ENCODE measurements at places on chromosomes 7 and 10.

- no peaks in the 10 kb centered on the region for H3K36me3 ChIP-seq
- H3K27me3 ChIP-seq = peaks cover 16% of the 10 kb centered on the region
- H3K4me3 ChIP-seq = no peak overlapping the region
- H3K4me1 ChIP-seq = no peaks in the 10 kb centered on the region
- no peak for DNase-seq
These were observed 148.4 kb downstream of the TPST1 start for GRCh38 chr7:66353547-66353946.

DNA sequence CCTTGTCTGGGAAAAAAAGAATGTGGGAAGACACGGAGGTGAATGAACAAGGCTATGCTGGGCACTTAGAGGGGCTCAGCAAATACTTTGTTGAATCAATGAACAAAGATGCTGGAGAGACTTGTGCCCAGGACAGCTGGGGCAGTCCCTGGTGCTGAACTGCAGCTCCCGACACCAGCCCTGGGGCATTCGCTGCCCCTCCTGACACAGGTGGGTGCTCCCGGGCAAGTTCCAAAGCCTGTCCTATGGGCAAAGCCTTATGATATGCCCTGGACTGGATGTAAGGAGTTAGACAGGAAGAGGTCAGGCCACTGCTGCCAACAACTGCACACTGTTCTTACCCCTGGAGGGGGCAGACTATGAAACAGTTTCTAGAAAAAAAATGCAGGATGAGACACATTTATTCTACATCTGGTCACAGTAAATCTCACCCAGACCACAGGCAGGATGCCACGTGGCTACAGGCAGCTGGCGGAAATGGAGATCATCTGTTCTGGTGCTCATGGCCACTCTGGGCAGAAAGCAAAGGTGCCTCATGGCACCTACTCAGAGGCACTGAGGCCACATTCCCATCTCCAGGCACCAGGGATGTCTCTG lies 21.9 kb upstream of the FRAT2 start:
- no peak overlapping the region for H3K27ac ChIP-seq
- no peaks in the 10 kb centered on the region for H3K27me3 ChIP-seq
- H3K4me1 ChIP-seq = no peaks in the 10 kb centered on the region
- H3K4me3 ChIP-seq = no peak overlapping the region
- DNase-seq = peak; percentile 27

DNA sequence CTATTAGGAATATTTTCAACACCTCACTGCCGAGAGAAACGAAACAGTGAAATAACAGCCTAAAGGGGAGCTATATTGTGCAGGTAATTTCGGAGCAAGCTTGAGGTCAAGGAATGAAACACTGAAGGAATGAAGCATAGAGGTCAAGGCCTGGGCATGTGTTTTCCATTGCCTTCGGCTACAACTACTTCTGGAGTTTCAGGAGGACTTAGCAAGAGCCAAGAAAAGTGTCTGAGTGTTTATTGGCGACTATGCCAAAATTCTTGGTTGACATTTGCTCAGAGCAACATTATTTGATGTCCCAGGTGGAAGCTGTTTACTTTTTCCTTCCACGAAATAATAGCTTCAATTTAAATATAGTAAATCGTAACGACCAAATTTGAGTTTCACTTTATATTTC lies 89.6 kb upstream of the IFRD1 start:
- H3K4me3 ChIP-seq = no peak overlapping the region
- DNase-seq = no peak
- no peaks in the 10 kb centered on the region for H3K36me3 ChIP-seq
- no peak overlapping the region for H3K27ac ChIP-seq
- H3K4me1 ChIP-seq = no peaks in the 10 kb centered on the region

DNA sequence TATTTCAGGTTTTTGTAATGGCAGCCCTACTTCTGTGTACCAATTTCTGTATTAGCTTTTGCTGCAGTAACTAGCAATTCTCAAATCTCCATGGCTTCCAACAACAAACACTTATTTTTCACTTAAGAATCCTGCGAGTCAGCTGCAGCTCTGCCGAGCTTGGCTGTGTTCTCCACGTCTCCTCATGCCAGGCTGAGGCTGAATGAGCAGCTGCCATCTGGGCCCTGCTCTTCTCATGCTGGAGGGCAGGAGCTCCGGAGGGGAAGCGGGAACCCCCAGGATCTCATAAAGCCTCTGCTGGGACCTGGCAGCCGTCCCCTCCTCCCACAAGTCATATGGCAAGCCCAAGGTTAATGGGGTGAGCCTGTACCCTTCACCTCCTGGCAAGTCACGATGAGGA lies 591.1 kb downstream of the SDK1 start:
- H3K27me3 ChIP-seq = no peaks in the 10 kb centered on the region
- no peaks in the 10 kb centered on the region for H3K36me3 ChIP-seq
- H3K4me1 ChIP-seq = no peaks in the 10 kb centered on the region
- H3K4me3 ChIP-seq = no peak overlapping the region

- no peak for DNase-seq
- no peak overlapping the region for H3K4me3 ChIP-seq
- H3K27ac ChIP-seq = no peak overlapping the region
- no peaks in the 10 kb centered on the region for H3K36me3 ChIP-seq
- peaks cover 33% of the 10 kb centered on the region for H3K27me3 ChIP-seq
These were observed 47.8 kb upstream of the FIGNL1 start for GRCh38 chr7:50497968-50498367.

DNA sequence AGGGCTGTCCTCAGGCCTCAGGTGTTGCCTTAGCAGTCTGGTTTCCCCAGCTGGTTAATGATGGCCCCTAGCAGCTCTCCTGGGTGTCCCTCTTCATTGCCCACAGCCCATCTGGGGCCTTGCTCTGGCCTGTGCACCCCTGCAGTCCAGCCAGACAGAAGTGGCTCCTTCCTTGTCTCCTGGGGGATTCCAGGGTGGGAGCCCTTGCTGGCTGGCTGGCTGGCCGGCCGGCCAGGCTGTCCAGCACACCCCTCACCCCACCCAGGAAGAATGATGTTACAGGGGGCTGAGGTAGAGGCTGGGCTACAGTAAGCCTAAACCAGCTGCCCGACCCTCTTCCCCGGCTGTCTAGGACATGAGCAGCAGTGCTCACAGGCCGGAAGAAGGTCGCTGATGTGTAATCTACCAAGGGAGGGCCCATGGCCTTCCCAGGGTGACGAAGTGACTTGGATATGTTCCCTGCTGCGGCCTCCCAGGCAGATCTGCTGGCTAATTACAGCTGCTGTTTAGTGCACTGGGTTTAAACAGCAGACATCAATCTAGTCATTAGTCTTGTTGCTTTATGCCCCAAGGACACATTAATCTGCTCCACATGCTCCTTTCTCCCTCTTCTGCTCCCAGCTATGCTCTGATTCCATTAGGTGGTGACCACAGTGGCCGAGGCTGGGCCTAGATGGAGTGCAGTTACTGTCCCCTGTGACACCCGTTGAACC lies 53.8 kb upstream of the LRRC4 start:
- DNase-seq = no peak
- no peaks in the 10 kb centered on the region for H3K27me3 ChIP-seq
- no peaks in the 10 kb centered on the region for H3K4me1 ChIP-seq
- H3K27ac ChIP-seq = no peak overlapping the region

GRCh38 chr7:41197769-41198168 lies 505.1 kb downstream of the INHBA start:
- no peaks in the 10 kb centered on the region for H3K27me3 ChIP-seq
- no peaks in the 10 kb centered on the region for H3K4me1 ChIP-seq
- H3K4me3 ChIP-seq = no peak overlapping the region
- DNase-seq = no peak
- H3K36me3 ChIP-seq = no peaks in the 10 kb centered on the region

GRCh38 chr10:89351412-89351779 lies 23.6 kb downstream of the IFIT3 start:
- no peaks in the 10 kb centered on the region for H3K36me3 ChIP-seq
- DNase-seq = no peak
- H3K27me3 ChIP-seq = no peaks in the 10 kb centered on the region

GRCh38 chr7:158032561-158033115 lies 555.0 kb downstream of the PTPRN2 start:
- no peaks in the 10 kb centered on the region for H3K36me3 ChIP-seq
- peaks cover 32% of the 10 kb centered on the region for H3K27me3 ChIP-seq
- DNase-seq = no peak
- H3K4me1 ChIP-seq = peaks cover 3% of the 10 kb centered on the region
- no peak overlapping the region for H3K4me3 ChIP-seq

DNA sequence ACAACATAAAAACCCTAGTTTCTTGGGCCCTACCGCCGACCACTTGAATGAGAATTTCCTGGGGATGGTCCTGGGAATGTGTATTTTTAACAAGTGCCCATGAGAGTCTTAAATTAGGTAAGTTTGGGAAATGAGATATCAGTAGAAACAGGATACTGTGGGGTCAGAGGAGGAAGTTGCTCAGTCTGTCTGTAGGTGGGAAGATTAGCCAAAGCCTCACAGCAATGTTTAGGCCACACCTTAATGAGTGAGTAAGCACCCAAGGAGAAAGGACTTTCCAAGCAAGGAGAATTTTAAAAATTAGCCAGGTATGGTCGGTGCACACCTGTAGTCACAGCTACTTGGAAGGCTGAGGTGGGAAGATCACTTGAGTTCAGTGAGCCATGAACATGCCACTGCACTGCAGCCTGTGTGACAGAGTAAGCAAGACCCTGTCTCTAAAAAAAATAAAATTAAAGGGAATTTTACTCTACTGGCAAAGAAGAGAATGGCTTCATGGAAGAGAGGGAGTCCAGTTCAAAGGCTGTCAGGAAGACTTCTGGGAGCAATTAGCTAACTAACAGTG lies 31.9 kb downstream of the PAPSS2 start:
- no peaks in the 10 kb centered on the region for H3K4me1 ChIP-seq
- no peak overlapping the region for H3K4me3 ChIP-seq
- H3K27ac ChIP-seq = no peak overlapping the region
- DNase-seq = no peak
- H3K27me3 ChIP-seq = no peaks in the 10 kb centered on the region

GRCh38 chr10:35132727-35133126 lies 6.1 kb downstream of the CREM start:
- H3K27ac ChIP-seq = peak overlapping the region; percentile 72
- no peak overlapping the region for H3K4me3 ChIP-seq
- DNase-seq = no peak
- H3K27me3 ChIP-seq = no peaks in the 10 kb centered on the region
- H3K36me3 ChIP-seq = no peaks in the 10 kb centered on the region
- H3K4me1 ChIP-seq = peaks cover 27% of the 10 kb centered on the region

DNA sequence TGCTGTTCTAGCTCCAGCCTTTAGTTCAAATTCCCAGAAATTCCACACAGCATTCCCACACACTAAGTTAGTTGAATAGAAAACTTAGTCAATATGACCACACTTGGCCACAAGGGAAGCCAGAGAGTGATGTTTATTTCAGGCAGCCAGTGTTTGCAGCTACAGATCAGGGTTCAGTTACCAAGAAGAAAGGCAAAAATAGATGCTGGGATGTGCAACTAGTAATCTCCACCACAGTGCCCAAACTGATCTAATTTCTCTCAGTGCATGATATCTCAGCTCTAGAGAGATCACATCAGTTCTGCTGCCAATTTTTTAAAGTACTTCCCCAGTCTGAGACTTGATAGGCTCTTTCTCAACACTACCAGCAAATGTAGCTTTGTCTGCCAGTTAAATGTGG lies 17.6 kb downstream of the SLF2 start:
- H3K36me3 ChIP-seq = peaks cover 13% of the 10 kb centered on the region
- no peak overlapping the region for H3K27ac ChIP-seq
- H3K27me3 ChIP-seq = no peaks in the 10 kb centered on the region
- no peak for DNase-seq

- H3K36me3 ChIP-seq = no peaks in the 10 kb centered on the region
- H3K4me3 ChIP-seq = no peak overlapping the region
- DNase-seq = no peak
- no peaks in the 10 kb centered on the region for H3K4me1 ChIP-seq
- H3K27me3 ChIP-seq = peaks cover 16% of the 10 kb centered on the region
- no peak overlapping the region for H3K27ac ChIP-seq
These were observed 19.3 kb upstream of the TOMM7 start for GRCh38 chr7:22841954-22842353.

DNA sequence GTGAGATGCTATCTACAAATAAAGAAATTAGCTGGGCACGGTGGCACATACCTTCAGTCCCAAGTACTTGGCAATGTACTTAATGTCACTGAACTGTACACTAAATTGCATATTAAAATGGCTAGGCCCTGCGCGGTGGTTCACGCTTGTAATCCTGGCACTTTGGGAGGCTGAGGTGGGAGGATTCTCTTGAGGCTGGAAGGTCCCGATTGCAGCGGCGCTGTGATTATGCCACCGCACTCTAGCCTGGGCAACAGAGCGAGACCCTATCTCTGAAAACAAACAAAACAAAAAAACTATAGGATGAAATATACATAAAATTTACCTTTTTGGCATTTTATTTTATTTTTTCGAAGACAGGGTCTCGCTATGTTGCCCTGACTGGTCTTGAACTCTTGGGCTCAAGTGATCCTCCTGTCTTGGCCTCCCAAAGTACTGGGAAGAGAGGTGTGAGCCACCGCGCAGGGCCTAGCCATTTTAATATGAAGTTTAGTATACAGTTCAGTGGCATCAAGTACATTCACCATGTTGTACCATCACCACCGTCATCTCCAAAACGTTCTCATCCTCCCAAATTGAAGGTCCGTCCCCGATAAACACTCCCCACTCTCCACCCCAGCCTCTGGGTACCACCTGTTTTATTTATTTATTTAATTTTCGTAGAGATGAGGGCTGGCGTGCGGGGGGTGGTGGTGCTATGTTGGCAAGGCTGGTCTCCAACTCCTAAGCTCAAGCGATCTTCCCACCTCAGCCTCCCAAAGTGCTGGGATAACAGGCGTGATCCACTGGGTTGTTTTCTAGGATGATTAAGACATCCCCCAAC lies 1.3 kb upstream of the EIF3B start:
- H3K27ac ChIP-seq = peak overlapping the region; percentile 96
- peak overlapping the region; percentile 88 for H3K4me3 ChIP-seq
- no peak for DNase-seq
- H3K36me3 ChIP-seq = peaks cover 6% of the 10 kb centered on the region
- H3K27me3 ChIP-seq = no peaks in the 10 kb centered on the region

- no peaks in the 10 kb centered on the region for H3K36me3 ChIP-seq
- no peaks in the 10 kb centered on the region for H3K4me1 ChIP-seq
- H3K27me3 ChIP-seq = peaks cover 45% of the 10 kb centered on the region
- no peak for DNase-seq
These were observed 43.4 kb upstream of the PPP2R2D start for GRCh38 chr10:131857156-131858117.

GRCh38 chr10:17512341-17513001 lies 58.1 kb upstream of the ST8SIA6 start:
- no peaks in the 10 kb centered on the region for H3K36me3 ChIP-seq
- peaks cover 35% of the 10 kb centered on the region for H3K4me1 ChIP-seq
- H3K4me3 ChIP-seq = no peak overlapping the region
- DNase-seq = no peak
- H3K27ac ChIP-seq = peak overlapping the region; percentile 57

GRCh38 chr7:106773228-106773627 lies 91.9 kb upstream of the PIK3CG start:
- no peak for DNase-seq
- no peaks in the 10 kb centered on the region for H3K27me3 ChIP-seq
- no peak overlapping the region for H3K27ac ChIP-seq
- H3K4me3 ChIP-seq = no peak overlapping the region
